NCI-H69 (cell line): ENCODE measurements at places on chromosomes 13 and 19.

GRCh38 chr13:62035981-62036380, 620.3 kb upstream of the PCDH20 start:
- DNase-seq: peak; percentile 83

DNA sequence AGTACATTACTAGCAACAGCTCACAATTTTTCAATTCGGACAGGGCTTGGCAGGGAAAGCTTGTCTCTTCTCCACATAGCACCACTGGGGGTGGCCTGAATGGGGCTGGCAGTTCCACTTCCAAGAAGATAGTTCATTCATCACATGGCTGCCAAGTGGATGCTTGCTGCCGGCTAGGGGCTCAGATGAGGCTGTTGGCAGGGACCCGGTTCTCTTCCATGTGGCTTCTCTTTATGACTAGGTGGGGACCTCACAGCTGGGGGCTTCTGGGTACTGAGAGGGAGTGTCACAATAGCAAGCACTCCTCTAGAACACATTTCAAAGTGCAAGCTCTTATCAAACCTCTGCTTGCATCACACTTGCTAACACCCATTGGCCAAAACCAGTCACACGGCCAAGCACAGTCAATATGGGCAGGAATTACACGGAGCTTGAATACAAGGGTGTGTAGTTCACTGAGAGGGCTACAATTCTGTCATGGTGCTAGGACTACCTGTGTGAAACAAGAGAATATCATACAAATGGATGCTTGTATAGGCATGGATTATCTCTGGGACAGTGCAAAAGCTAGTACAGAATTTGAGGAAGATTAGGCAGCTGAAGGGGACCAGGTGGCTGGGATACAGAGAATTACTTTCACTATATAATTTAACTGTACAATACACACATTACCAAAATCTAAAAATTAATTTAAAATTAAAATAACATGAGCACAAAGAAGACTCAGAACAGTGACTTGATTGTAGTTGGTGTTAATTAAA, 32.3 kb downstream of the ATP7B start:
- DNase-seq: no peak

DNA sequence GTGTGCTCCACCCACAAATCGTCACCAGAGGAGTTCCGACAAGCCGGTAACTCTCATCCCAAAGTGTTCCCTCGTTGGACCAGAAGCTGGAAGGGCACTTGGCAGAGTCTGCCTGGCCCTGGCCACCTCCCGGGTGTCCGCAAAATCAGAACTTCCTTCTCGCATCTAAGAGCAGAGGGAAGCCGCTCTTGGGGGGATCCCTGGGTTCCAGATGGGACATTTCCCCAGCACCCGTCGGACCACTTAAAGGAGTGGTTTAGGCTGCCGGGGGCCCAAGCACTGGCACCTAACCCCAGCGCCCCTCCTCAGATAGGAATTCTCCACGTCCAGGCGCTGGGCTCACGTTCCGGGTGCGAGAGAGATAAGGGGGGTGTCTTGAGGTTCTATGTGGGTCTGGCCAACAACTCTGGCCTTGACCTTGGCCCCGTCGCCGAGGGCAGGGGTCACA, 857 bp upstream of the MAP2K7 start:
- peak; percentile 36 for DNase-seq

- peak; percentile 34 for DNase-seq
Observed at GRCh38 chr13:76992548-76993001, 694 bp downstream of the CLN5 start.

DNA sequence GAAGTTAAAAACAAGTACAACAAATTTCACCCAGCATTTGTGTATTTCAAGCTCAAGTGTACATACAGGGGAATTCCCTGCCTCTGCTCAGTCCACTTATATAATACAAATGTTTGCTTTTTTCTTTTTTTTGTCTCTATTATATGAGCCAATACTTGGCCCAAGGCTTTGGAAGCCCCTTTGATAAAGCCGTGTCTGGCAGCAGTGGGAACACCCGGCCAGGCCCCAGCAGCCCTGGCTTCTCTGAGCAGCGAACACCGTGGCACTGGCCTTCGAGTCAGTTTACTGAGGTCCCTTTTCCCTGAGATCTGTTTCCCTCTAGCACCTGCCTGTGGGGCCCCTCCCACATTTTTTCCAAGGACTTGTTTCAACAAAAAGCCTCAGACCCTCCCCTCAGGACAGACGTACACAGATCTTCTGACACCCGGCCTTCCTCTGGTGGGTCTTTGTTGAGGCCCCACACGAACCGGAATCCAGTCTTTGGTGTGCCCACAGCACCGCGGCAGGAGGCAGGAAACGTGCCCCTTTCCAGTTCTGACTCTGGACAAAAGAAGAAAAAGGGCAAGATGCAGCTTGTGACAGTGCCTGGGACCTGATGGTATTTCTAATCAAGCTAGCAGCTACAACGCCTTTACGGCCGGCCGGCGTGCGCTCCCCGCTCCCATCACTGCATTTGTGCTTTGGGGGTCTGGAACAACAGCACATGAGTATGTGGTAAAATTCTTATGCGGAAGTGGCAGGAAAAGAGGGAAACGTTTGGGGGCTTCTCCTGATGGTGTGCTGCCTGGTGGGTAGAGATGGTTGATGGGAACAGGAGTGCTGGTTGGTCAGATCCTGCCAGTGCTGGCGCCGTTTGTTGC, 13.8 kb downstream of the SIPA1L3 start:
- no peak for DNase-seq

DNA sequence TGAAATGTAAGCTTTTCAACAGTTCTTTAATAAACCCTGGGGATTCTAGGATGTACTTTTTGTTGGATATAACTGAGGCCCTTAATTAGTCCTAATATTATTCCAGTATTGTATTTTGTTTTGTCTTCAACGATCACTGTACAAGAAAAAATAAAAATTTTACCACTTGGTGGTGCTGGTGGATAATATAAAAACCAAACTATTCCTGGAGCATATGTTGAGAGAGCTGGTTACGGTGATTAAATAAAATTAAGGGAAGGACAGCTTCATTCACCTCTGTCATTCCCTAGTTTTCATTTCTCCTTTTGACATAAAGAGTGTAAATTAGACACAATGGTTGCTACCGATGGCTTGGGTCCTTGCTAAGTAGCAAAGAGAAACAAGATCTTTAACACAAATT, 598.6 kb upstream of the PCDH20 start:
- DNase-seq: peak; percentile 80

DNA sequence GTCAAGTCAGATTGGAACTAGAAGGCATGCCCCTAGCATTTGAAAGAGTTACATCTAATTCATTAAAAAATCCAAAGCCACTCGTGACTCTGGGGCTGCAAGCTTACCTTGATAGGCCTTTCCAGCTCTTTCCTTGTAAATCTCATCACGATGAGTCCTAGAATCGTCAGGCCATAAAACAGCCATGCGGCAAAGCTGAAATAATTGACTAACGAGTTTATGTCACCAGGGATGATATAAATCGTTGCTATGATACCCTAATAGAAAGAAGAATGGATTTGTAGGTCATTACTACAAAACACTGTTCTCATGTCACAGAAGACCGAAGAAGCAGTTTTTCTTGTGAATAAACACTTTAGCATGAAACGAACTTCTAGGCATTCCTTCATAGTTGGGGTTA, 27.5 kb downstream of the SLC7A9 start:
- DNase-seq: no peak

DNA sequence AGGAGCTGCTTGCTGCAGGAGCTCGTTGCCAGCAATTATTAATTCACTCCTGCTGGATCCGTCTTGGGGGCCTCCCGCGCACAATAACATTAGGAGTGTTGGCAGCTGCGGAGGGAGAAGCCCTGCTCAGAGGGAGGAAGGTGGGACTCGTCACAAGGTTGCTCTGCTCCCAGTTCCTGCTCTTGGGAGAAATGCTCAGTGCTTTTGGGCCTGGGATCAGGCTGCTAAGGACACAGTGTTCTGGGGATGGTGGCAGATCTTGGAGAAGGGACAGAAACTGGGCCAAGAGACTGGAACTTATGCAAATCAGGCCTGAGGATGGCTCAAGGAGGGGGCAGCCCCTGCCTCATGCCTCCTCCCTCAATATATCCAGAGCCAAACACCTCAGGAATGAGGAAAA, 78.9 kb upstream of the OLFM4 start:
- no peak for DNase-seq

DNA sequence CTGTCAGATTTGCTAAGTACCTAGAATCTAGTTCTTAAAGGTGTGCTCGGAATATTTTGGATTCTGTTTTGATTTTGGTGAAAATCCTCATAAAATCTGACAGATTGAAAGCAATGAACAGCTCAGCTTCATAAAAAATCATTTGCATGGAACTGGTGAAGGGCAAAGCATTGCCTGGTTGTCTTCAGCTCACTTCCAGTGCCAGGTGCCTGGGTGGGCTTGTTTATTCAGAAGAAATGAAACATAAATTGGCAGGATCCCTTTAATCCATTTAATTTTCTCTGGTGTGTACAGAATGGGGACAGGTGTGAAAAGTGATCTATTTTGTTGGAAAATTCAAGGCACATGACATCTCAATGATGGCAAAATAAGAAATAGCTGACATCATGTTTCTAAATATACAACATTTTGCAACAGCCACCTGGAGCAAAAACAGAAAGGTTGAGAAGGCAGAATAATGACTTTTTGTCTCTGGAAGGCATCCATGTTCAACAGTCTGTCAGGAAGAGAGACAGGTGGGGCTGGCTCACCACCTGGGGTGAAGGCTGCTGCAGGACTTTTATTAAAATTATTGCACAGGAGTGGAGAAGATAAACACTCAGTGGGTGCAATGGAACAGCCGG, 52.2 kb downstream of the RFC3 start:
- DNase-seq: peak; percentile 93

GRCh38 chr19:1087813-1088415, 7.3 kb downstream of the POLR2E start:
- DNase-seq: no peak

GRCh38 chr13:59701261-59701660, 462.5 kb downstream of the DIAPH3 start:
- peak; percentile 51 for DNase-seq

- no peak for DNase-seq
Observed at GRCh38 chr19:9151367-9151766, 11.2 kb downstream of the ZNF317 start.

- peak; percentile 48 for DNase-seq
Observed at GRCh38 chr13:51874651-51875050, 12.9 kb downstream of the CCDC70 start.

- DNase-seq: no peak
Observed at GRCh38 chr13:23618341-23618740, 48.1 kb downstream of the TNFRSF19 start.

GRCh38 chr19:39090881-39091280, 6.7 kb downstream of the ACP7 start:
- DNase-seq: no peak

DNA sequence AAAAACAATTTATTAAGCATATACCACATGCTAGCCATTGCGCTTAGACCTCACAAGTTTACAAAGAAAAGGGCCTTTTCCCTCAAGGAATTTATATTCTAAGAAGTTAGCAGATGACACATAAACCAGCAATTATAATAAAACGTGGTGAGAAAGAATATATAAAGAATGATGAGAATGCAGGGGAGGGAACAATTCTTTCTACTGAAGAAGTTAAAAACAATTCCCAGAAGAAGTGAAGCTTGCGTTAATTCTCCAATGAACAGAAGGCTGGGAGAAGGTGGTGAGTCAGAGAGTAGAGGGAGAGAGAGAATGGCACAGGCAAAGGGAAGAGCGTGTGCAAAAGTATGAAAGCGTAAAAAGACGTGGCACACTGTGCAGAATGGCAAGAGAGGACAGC, 69.5 kb upstream of the ZDHHC20 start:
- DNase-seq: no peak

DNA sequence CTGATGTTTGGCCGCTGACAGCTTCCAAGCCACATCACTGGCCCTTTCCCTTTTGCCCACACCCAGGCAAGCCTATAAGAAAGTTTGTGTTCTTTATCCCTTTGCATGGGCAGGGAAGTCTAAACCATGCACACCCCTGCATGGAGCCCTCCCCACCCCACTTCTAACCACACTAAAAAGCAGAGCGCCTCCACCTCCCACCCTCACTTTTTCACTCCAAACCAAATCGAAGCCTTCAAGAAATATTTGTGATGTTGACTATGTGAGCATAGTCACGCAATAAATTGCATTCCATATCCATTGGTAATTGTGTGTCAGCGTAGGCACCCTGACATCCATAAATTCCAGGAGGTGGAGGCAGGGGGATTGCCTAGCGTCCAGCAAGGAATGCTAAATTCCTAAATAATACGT, 104.4 kb upstream of the LSM14A start:
- no peak for DNase-seq

- DNase-seq: peak; percentile 67
Observed at GRCh38 chr19:4969772-4970531, 1.0 kb downstream of the KDM4B start.

GRCh38 chr13:48176781-48177180, 56.2 kb upstream of the ITM2B start:
- no peak for DNase-seq

GRCh38 chr19:41321600-41322270, 11.8 kb downstream of the CCDC97 start:
- DNase-seq: peak; percentile 47

- DNase-seq: no peak
Observed at GRCh38 chr13:25463496-25463895, 91.7 kb downstream of the ATP8A2 start.

DNA sequence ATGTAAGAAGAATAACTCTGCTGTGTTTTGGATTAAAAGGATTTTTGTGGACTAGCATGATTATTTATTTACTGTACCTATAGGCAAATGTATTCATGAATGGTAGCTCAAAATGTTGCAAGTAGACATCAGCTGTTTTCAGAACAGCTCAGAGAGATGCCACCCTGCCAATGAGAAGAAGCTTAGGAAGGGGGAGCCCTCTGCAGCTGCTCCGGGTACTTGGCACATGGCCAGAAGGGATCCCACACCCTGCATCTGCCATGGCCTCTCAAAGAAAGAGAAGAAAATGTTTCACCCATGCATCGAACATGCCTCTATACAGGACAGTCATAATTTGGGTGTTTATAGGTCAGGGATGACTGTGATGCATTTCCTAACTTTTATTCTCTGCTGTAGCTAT, 30.5 kb upstream of the MBNL2 start:
- DNase-seq: peak; percentile 63

DNA sequence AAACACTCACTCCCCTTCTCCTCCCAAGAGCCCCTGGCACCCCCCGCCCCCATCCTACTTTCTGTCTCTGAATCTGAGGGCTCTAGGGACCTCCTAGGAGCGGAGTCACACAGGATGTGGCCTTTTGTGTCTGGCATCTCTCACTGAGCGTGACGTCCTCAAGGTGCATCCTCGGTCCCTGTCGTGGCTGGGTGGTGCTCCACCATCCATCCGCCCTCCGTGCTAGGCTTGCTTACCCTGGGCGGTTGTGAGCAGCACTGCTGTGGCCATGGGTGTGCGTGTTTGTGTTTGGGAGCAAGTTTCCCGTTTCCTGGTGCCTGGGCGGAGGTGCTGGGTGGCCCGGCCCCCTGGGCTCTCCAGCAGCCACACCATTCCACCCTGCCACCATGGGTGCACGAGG, 12.2 kb downstream of the PLEKHJ1 start:
- DNase-seq: no peak
